NCI-H1930 (cell line): ENCODE measurements at places on chromosomes 7 and 10.

DNA sequence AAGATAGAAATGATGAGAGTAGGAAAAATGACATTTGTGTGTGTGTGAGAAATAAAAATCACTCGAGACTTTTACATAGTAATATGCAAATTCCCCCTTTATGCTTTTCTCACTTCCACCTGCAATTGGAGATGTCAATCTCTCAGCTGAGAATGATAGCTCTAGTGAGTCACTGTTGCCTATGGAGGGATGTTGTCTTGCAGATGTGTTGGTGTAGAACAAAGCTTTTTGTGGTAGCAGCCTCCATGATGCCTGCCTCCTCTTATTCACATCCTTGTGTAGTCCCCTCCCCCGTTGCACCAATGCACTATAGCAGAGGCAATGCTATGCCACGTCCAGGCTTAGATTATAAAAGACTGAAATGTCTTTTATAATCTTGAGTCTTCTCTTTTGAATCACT, 33.8 kb downstream of the SPAG6 start:
- no peak for DNase-seq

DNA sequence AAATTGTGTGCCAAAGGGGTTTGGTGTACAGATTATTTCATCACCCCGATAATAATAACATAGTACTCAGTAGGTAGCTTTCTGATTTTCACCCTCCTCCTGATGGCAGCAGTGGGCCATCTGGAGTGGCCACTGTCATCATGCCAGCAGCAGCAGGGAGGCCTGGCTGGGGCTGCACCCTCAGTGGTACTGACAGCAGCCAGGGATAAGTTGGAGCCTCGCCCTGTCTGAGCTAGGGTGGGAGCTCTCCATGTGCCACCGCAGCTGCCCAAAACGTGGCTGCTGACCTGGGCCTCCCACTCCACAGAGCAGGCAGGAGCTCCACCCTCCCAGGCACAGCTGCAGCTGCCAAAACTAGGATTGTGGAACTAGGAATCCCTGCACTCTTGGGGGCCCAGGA, 700.8 kb upstream of the KCND2 start:
- no peak for DNase-seq

- DNase-seq = no peak
These were observed 97.7 kb upstream of the PDLIM1 start for GRCh38 chr10:95388539-95388938.

- no peak for DNase-seq
These were observed 83.9 kb upstream of the RET start for GRCh38 chr10:42992957-42993390.

GRCh38 chr7:21370283-21370982, 57.5 kb upstream of the SP4 start:
- no peak for DNase-seq

DNA sequence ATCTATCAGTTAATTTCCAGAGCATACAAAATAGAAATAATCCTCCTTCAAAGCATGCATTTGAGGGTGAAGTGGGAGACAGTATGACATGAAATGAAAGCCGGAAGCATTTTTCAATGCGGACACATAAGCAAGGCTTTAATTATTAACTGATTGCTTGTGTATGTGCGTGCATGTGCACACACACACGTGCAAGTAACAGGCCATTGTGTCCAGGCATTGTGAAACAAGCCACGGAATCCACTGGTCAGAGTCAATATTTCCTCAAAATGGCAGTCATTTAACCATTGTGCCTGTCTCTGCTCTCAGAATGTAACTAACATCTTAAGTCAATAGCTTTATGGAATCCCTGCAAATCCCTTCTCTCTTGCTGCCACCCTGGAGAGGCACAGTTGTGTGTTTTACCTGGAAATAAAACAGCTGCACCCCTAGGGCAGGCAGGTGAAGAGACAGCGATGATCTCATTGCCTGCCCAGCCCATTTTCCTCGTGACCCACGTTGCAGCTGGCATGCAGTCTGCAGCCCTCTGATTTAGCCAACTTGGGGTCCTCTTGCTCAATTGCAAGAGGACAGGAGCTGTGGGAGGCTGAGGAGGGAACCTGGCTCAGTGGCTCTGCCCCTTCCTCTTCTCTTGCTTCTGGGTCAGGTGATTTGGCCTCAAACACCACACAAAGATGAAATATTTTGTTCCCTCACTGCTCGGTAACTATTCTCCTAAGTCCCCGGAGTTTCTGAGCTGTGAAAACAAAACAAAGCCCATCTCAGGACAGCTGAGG, 500.9 kb upstream of the ZMIZ1 start:
- DNase-seq = peak; percentile 36

DNA sequence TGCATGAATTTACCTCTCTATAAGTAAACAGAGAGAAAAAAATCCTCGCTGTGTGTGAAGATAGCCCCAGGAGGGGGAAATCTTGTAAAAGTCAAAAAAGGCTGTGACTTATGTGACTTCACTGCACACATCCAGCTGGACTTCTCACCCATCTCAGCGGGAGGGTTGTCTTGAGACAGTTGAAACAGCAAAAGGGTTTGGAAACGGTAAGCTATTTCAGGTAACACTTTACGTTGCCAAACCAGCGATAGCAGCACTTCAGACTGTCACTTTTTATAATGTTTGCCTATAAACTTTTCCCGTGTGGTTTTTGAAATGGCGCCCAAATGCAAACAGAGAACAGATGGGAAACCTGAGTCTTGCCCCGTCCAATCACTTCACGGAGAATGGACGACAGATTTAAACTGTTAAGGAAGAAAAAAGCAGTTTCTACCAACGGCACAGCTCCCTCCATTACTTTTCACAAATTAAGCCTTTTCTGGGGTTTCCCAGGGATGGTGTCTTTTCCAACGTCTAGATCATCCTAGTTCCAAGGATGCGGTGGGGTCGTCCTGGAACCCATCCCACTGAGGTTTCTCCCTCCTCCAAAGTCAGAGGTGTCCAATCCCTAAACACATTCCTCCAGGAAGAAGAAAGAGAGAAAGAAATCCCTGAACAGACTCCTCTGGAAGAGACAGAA, 25.2 kb downstream of the FGFR2 start:
- DNase-seq = no peak

DNA sequence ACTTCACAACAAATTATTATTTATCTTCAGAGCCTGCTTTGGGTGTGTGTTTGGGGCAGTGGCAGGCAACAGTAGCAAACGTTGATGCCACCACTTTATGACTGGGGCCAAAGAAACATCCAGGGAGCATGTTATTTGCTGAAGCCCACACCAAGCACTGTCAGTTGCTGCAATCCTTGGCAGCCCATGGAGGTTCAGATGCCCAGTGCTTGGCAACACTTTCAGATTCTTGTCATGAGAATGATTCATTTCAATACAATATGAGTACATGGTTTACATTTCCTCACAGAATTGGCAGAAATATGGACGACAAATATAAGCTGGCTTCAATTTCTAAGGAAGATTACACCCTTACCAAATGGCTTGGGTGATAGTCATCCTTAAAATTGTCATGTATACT, 46.5 kb upstream of the GLI3 start:
- no peak for DNase-seq

GRCh38 chr10:70903262-70903921, 15.0 kb upstream of the PCBD1 start:
- DNase-seq = no peak

DNA sequence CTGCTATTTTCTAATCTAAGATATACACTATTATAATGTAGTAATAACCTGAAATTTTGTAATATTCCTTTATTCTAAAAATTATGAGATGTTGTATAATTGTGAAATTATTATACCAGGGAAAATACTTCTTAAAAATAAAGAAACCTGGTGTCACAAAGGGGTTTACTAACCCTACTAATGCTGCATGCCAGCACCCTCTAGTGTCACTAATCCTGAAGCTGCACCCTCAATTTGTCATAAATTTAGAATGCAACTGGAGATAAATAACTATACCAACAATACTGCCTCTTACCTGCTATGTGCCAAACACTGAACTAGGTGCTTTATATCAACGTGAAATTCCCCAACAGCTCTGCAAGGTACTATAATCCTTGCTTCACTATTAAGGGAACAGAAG, 30.8 kb downstream of the TM9SF3 start:
- DNase-seq = no peak

DNA sequence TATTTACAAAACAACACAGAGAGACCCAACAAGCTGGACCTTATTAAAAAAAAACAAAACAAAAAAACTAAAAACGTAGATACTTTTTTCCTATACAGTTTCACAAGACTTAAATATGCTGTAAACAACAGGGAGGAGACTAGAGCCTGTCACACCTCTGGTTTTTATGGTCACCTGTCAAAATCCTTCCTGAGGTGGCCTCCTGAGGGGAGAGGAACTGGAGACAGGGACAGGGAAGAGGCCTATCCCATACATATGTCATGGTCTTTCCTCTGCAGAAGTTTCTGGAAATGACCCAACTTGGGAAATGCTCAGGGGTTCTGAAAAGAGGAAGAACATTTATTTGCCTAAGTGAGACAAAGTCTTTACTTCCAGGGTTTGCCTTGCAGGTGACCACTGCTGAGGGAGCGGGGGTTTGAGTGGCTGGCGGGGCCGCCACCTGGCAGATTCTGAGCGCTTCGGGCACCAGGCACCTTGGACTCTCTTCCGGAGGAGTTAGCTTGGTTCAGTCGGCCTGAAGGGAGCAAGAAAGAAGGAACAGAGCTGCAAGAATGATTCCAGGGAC, 18.3 kb downstream of the CPA1 start:
- no peak for DNase-seq

- DNase-seq = no peak
These were observed 42.7 kb downstream of the FAM53B start for GRCh38 chr10:124701435-124701834.

DNA sequence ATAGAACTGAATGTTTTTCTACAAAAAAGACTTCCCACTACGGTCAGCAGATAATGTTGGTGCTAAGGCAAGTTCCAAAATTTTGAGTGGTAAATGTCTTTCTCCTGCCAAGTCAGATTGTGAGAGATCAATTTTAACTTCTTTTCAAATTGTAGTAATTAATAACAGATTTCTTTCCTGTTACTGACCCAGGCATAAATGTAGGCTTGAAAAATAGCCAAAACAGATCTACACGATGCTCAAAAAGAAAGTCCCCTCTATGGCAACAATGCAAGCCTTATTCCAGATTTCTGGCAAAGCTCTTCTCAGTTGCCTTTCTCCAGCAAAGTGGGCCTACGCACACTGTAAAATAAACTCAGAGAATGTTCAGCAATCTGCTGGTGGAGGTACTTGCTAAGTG, 641.0 kb upstream of the NRP1 start:
- DNase-seq = no peak

- DNase-seq = peak; percentile 6
These were observed 12.5 kb upstream of the EBLN1 start for GRCh38 chr10:22230158-22230833.

DNA sequence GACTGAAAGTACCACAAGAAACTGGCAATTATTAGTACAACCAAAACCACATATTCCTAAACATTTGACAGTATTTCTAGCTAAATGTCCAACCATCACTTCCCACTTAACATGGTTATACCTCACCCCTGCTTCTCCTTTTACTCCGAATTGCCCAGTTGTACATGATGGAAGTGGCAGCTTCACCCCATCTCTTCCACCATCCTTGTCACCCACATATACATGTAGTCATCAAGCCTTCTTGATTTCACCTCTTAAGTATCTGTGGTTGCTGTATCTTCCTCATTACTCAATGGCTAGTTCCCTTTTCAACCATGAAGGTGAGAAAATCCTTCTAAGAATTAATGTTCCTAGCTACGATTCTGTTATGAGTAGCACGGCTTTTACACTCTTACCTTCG, 388.2 kb downstream of the CALN1 start:
- no peak for DNase-seq

DNA sequence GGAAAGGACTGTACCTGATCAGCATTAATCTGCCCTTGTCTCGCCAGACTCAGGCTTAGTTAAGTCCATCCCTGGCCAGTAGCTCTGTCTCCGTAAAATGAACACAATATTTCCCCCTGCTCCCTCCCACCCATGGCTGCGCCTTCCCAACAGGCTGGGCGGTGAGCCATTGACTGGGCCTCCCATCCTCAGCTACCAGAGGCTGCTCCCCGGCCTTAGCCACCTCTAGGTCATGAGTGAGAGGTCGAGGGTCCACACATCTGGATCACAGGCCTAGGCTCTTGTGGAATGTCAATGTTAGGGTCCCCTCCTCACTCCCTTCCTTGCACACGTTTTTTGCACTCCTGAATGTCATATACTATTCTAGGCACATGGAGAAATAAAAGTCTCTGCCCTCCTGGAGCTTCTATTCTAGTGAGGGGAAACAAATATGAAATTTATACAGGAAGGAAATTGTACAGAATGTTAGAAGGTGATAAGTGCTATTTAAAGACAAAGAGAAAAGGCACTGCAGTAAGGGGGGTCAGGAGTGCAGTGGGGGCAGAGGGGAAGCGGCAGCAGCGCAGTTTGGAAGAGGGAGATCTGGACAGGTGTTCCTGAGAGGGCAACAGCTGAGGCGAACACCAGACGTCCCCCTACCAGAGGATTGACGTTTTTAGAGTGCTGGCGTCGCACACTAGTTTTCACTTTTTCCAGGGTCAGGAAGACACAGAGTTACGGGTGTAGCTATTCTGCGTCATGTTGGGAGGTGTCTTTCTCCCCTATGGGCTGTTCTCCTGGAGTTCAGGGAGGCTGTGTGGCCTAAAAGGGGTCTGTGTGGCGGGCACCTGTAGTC, 17.2 kb upstream of the EIF5AL1 start:
- no peak for DNase-seq

- DNase-seq = no peak
These were observed 74.0 kb upstream of the ST8SIA6 start for GRCh38 chr10:17528306-17528862.

GRCh38 chr7:137538361-137538762, 194.8 kb upstream of the PTN start:
- no peak for DNase-seq

DNA sequence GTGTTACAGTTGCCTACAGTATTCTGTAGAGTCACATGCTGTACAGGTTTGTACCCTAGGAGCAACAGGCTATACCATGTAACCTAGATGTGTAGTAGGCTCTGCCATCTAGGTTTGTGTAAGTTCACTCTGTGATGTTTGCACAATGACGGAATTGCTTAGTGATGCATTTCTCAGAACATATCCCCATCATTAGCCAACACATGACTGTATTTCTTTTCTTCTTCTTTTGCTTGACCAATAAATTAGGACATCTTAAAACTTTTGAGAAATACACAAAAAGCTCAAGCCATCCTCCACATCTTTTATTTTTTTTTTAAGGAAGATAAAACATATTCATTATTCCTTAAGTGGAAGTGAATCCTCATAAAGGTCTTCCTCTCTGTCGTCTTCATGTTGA, 5.4 kb upstream of the PFKFB3 start:
- DNase-seq = no peak

DNA sequence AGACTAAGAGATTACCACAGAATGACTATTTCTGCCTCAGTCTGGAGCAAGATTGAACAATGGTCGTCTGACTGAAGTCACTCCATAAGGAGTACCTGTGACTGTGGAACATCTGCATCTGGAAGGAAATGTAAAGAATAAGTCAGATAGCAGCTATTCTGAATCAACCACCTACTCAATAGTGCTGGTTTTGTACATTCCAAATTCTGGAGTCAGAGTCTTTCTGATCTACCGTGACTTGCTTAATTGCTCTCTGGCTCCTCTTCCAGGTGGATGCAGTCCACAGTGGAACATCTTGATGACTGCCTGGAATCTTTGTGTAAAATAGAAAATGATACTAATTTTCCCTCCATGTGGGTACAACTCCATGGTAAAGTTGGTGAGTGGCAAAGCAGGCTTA, 156.3 kb upstream of the SEMA3C start:
- DNase-seq = no peak

- no peak for DNase-seq
These were observed 24.8 kb upstream of the SHH start for GRCh38 chr7:155837126-155837479.
